Sigmoid colon (tissue), 7 donors: ENCODE measurements at places on chromosomes 12 and 14.

GRCh38 chr12:94973221-94973620, 30.3 kb downstream of the NDUFA12 start:
- no peak for DNase-seq

- DNase-seq = no peak
These were observed 71.3 kb upstream of the GPATCH2L start for GRCh38 chr14:76080471-76080870.

DNA sequence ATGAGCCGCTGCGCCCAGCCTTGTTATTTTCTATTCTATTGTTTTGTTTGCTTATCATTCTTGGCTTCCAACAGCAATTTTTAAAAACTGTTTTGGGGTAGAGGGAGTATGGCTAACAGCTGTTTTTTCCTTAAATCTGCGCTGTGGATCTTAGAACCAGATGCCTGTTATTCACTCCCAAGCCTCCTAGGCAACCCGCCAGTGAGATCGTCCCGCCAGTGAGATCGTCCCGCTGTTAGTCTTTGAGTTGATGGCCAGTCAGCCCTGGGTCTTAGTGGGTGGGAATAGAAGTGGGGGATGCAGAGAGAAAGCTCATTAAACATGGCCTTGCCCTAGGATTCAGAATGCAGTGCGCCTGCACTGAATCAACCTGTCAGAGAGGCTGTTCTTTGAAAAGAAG, 67.3 kb upstream of the BICD1 start:
- DNase-seq = no peak

DNA sequence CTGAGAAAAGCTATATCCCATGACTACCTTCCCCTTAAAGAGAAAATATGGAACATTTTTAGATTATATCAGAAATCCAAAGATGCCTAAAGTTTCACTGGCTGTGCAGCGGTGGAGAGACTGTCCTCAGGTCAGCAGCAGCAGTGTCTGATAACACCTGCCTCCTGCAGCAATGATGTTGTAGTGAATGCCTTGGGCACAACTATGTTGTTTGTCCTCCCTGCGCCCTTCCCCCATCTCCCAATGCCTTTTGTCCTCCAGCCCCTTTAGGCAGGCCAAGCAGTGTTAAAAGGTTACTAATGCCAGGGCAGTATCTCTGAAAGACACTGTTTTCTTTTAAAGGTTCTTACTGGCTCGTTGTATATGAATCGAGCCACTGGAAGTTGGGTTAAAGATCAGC, 13.2 kb downstream of the RTRAF start:
- DNase-seq = no peak

DNA sequence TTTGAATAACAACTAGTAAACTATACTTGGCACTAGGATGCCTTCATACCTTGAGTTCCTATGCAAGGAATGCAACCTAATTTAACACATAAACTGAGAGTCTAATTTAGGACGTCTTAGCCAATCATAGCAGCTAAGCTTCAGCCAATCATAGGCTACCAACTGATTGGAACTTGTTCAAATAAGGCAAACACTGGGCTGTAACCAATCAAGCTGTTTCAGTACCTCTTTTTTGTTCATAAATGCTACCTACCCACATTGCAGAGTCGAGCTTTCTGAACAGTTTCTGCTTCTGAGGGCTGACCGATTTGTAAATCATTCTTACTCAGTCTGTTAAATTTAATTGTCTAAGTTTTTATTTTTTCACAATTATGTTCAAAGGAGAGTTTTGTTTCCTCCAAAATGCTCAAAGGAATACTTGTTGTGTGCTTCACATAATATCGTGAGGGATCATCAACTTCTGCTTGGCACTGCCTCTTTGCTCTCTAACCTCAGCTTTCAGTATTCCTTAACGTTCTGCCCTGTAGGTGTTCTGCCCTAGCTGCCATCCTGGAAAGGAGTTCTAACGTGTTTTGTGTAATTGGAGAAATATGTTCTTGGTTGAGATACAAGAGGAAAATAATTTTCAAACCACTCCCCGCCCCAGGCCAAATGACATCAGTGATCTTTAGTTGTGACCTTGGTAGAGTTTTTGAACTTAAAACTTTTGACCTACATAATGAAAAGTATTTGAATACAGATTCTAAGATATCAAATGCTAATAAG, 380.4 kb upstream of the MIS18BP1 start:
- DNase-seq = no peak

DNA sequence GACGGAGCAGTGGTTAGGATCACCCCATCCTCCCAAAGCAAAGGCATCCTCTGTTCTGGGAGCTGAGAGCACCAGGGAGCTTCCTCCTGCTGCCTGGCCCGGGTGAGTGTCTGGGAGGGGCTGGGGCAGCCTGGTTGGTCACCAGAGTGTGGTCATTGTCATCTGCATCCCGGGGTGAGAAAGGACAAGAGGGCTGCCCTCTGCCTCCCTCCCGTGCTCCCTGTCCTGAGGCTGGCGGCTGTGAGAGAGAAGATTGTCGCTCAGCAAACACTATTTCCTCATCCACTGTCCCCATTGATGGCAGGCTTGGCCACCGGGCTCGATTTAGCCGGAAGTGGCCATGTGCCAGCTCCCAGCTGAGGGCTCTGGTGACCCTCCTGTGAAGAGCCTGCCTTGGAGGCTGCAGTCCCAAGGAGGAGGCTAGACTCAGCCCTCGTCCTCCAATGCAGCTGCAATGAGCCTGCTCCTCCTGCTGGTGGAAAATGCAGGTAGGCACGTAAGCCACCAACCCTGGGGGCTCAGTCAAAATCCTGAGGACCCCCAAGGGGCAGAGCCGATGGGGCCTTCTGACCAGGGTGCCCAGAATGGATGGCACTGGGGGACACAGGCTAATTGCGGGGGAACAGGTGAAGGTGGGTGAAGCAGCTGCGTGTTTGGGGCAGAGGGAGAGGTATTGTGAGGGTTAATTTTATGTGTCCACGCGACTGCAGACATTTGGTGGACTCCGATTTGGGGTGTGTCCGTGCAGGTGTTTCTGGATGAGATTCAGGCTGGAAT, 155.7 kb downstream of the KIF26A start:
- DNase-seq = peak; percentile 45
